ENCODE measurements at places on chromosomes 3 and 15.

DNA sequence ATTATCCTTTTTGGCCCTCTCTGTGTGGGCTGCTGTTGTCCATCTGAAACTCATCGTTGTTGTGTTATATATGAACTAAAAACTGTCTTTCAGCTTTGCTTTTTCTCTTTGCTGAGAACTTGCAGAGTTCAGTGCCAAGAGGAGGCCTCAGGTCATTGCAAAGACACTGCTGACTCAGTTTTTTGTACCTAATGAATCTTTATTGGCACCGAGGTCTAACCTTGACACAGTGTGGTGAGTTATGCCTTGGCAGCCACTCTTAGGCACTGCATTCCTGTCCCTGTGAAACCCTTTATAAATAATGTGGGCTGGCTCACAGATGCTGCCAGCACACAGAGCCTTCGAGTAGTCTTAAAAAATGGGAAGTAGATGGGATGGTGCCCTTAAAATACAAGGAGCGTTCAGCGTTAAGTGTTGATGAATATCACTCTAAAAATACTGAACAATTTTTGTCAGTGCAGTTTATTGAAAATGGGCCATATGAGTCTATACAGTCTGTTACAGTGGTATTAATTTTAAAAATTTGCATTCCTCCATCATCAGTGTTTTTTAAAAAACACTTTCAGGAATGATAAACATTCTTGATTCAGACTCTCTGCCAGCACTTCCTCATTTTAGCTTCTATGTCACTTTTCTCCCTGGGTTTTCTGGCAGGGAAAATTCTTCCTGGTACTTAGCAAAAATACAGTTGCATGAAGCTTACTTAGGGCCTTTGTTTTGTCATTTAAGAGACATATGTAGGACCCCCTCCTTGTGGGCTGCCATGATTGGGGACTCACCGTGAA is 234.1 kb downstream of the CACNA2D3 start:
- no peak for DNase-seq

DNA sequence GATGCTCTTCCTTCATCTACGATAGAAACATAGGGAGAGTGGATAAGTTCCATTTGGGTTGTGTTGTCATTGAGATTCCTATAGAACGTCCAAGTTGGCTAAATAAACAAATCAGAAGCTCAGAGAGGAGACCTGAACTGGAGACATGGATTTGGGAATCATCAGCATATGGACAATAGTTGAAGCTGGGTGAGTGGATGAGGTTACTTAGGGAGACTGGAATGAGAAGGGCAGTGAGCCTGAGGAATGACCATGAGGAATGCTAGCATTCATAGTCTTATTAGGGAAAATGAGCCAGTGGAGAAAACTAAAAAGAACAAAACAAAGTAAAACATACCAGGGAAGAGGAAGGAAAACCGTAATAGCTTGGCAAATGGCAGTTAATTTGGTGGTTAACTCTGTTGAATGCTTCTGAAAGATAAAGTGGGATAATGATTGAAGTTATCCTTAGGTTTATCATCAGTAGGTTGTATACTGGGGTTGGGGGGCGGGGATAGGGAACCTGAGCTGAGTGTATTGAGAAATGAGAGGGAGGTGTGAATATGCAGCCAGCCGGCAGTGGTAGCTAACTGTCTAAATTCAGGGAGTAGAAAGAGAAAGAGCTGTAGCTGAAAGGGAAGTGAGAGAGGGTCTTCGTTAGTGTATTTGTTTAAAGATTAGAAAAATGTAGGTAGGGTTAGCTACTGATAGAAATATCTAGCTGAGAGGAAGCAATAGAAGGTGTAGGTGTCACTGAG is 74.6 kb downstream of the ARHGEF26 start:
- DNase-seq: no peak

GRCh38 chr3:50314816-50315215 is 7.7 kb downstream of the HYAL2 start:
- no peak for DNase-seq

DNA sequence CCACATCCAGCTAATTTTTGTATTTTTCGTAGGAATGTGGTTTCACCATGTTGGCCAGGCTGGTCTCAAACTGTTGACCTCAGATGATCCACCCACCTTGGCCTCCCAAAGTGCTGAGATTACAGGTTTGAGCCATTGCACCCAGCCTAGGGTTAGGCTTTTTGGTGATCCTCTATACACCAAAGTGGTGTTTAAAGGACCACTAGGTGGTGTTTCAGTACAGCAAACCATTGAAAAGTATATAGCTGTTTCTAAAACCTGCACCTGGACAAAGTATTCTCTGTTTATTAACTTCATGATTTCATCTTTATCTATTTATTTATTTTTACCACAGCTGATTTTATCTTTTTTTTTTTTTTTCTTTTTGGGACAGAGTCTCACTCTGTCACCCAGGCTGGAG is 68.4 kb downstream of the MINDY2 start:
- no peak for DNase-seq

DNA sequence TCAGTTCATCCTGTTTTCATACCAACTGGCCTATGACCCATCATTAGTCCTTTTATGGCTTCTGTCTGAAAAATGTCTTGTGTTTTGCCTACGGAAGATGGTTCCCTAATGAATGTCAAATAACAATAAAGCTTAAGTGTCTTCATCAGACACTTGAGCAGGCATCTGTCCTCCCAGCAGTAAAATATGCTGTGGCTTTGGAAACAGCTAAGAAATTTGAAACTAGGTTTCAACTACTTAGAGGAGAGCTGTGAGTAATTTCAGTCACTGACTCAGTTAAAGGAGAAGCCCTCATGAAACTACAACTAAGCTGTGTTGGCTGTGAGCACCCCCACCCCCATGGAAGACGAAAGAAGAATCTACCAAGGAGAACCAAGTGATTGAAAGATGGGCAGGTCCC is 409.4 kb upstream of the PPP2R3A start:
- DNase-seq: no peak

GRCh38 chr3:194756460-194756779 is 70.7 kb downstream of the FAM43A start:
- DNase-seq: peak; percentile 71

DNA sequence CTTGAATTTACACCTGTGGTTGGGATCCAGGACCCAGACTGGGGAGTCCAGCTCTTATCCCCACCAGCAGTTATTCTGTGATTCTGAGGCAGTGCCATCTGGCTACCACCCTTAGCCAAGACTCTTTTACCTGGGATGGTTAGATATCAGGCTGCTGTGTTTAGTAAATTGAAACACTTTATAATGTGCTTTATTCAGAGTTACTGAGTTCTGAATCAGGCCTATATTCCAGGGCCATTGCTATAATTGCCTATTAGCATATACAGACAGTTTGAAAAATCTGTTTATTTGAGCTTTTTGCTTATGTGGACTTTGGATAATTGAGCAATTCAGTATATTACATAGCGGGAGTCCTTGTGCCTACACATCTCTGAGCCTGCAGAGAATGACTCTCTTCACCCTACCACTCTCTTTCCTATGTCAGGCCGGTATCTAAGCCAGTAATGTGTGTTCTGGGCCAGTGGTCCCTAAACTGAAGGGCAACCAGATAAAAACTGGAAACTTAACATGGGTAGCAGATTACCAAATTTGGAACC is 45.4 kb upstream of the TRAK1 start:
- DNase-seq: no peak

GRCh38 chr15:94253742-94254141 is 22.4 kb downstream of the MCTP2 start:
- no peak for DNase-seq

DNA sequence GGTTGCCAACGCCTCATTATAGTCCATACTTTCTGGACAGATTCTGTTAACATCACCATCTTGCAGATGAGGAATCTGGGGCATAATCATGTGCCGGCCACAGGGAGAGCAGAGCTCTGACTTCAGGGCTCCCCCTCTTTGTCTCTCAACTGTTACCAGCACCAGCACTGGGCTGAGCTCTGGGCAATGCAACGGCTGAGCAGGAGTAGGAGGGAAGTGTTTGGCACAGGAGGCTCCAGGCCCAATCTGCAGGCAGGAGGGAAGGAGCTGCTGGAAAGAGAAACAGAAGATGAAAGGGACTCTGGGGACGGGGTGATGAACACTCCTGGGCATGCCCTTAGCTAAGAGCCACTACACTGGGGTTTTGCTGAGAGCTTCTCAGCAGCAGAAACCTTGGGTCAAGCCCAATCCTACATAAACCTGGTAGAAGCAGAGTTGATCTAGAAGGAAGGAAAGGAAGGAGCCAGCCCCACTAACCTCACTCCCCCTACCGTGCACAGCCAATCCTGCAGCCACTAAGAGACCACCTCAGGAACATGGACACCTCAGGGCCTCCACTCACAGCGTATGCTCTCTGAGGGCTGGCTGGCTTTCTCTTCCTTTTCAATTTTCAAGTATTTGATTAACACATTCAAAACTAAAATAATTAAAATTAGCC is 73.1 kb upstream of the SPATA12 start:
- DNase-seq: no peak

DNA sequence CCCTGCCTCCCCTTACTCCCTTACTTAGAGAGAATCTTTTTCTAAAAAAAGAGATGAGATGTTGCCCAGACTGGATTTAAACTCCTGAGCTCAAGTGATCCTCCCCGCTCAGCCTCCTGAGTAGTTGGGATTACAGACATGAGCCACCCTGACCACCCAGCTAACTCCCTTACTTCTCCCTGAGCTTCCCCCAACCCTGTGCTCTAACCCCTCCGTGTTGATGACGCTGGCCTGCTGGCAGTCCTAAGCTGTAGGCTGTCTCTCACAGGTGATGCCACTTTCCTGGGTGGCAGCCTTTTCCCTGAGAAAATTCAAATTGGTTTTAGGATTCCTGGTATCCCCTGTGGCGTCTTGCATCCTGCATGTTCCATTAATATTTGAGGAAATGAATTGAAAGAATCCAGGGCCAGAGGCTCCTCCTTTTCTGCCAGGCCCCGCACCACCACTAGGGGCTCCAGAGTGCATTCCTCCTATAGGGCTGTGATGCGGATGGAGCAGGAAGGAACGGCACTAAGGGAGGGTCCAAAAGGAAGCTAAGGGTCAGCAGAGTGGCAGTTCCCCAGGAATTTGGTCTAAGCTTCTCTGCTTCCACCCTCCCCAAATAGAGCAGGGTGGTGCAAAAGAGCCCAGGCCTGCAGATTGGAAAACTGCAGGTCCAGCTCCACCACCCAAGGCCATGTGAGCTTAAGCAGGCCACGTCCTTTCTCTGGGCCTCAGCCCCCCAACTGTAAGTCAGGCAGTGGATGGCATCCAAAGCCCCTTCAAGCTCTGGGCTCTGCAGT is 101.1 kb downstream of the DAPK2 start:
- DNase-seq: peak; percentile 86
